ENCODE measurements at places on chromosomes 1 and 21.

DNA sequence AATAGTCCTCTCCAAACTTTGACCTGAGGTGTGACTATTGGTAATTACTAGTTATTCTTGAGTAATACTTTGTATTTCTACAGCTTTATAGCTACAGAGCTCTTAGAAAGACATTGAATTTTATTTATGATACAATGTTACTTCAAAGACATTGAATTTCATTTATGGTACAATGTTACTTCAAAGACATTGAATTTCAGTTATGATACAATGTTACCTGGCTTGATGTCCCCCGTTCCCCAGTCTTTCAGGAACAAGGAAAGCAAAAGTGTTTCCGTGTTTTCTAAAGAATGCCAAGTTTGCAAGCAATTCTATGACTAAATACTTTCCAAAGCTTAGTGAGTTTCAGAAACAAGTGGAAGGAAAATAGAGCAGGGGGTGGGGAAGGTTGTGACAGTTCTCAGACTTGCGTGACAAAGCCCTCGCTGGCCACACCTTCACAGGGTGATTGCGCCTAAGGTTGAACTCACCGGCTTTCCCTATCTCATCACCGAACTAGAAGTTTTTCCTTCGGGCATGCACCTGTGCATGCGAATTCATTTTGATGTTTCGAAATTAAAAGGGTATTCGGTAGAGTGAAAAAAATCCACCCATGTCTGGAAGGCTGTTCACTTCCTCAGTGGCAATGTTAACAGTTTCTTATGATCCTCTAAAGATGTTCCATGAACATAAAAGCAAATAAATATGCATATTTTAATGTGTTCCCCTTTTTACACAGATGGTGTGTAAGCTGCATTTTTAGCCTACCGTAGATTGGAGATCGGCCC is 909 bp upstream of the PAXBP1 start:
- peak; percentile 64 for DNase-seq

DNA sequence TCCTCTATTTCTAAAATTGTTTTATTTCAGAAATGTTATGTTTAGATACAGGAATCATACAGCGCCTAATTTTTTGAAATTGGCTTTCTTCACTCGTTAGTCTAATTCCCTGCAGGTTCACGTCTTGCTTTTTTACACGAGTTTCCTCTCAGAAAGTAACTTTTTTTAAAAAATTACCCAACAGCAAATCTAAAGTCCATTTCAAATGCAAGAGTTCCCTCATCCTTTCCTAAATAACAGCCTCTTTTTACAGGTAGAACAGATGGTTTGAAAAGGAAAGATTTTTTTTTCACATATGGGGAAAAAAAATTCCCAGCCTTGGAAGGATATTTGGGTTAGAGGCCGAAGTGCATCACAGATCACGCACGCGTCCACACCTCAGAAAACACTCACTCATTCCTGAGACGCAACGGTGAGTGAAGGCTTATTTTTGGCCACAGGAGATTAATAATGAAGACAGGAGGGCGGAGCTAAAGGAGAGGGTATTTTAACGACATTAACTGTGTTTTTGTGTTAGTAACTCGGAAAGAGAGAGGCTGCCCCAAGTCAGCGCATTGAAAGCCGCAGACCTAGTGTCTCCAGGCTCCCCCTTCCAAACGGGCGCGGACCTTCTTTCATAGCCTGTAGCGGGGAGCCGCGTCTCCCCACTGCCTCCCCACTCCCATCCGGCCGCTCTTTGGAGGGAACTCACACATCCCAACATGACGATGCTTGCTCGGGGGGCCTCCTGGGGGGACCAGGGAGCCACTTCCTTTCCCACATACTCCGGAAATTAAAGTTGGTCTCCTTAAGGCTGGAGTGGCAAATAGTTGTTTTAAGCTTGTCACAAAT is 969 bp upstream of the RIPK4 start:
- peak; percentile 61 for DNase-seq

- DNase-seq, result no peak
Measured at GRCh38 chr1:200184196-200184595, 156.7 kb downstream of the NR5A2 start.

GRCh38 chr21:14753466-14754258 is 207.5 kb upstream of the SAMSN1 start:
- DNase-seq, result no peak

DNA sequence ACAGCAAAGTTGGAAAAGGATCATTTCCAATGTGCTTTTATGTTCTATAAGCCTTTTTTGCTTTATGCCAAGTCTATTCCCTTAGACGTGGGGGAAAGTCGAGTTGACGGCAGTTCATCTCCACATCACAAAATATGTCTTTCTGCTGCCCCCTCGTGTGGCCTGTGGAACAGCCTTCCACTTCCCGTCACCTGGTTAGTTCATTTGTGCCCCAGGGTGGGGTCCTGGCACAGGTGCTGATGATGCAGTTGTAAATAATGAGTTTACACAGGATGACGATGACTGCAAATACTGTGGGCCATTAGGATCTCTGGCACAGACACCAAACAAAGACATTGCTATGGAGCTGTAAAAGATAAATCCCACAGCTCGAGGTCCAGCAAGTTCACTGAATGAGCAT is 10.0 kb upstream of the OTUD3 start:
- DNase-seq, result peak; percentile 71

DNA sequence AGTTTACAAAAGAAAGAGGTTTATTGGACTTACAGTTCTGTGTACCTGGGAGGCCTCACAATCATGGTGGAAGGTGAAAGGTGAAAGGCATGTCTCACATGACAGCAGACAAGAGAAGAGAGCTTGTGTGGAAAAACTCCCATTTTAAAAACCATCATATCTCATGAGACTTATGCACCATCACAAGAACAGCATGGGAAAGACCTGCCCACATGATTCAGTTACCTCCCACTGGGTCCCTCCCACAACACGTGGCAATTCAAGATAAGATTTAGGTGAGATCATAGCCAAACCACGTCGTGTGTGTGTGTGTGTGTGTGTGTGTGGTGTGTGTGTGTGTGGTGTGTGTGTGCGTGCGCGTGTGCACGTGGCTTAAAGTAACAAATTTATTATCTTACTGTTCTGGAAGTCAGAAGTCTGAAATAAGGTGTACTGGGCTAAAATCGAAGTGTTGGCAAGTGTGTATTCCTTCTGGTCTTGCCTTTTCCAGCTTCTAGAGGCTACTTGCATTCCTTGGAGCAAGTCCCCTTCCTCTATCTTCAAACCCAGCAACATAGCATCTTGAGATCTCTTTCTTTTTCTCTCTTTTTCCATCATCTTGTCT is 48.1 kb upstream of the MPC2 start:
- no peak for DNase-seq

DNA sequence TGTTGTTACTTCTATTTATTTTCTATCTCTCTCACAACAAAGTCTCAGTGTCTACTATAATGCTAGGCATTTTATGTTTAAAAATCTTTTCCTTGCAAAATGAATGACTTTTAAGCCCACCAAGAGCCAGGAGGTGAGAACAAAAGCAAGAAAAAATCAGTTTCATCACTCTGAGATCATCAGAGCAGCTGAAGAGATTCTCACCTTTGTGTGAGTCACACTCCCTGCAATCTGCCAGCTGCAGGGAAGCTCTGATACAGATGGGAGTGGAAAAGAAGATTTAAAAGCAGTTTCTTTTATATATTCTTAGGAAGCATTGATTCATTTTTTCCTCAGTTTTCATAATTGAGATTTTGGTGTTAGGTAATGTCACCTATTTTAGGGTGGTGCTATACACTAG is 107.6 kb downstream of the LHX9 start:
- DNase-seq, result peak; percentile 9

DNA sequence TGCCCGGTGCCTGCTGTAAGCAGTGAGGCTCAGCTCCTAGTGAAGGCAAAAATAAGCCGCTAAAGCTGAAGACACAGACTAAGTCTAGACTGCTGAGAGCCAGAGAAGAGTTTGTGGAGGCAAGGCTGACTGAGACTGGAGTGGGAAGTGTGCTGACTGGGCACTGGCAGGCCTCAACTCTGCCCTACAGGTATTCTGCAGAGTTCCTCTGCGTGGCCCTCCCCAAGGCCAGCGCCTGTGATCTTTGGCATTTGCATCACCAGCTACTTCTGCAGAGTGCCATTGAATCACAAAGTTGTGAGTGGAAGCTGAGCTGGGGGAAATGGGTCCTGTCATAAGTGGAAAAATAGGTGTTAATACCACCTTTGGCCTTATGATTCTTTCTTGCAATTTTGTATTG is 905.7 kb downstream of the PLA2G4A start:
- no peak for DNase-seq

GRCh38 chr1:192696082-192696481 is 60.1 kb downstream of the RGS13 start:
- no peak for DNase-seq

DNA sequence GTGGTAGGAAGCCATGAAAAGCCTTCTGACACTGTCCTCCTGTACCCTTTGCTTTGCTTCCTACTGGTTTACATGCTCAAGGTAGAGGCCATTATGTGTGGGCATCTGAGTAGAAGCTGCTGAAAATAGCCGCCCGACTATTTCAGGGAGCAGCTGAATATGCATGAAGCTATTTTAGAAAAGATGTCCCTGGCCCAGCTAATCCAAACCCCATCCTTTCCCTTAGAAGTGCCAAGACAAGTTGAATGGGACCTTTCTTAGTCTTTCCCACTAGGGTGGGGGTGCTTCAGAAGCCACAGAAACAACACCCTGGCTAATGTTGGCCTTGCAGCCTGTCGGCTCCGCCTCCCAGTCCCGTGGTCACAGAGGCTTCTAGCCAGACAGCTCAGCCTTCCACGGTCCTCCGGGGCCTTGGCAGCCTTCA is 205.1 kb upstream of the EDN2 start:
- no peak for DNase-seq

- no peak for DNase-seq
Measured at GRCh38 chr1:109627692-109628399, 8.2 kb downstream of the AMPD2 start.

- no peak for DNase-seq
Measured at GRCh38 chr1:85496941-85497582, 32.1 kb upstream of the DDAH1 start.

GRCh38 chr1:36253161-36253862 is 29.1 kb downstream of the THRAP3 start:
- no peak for DNase-seq

DNA sequence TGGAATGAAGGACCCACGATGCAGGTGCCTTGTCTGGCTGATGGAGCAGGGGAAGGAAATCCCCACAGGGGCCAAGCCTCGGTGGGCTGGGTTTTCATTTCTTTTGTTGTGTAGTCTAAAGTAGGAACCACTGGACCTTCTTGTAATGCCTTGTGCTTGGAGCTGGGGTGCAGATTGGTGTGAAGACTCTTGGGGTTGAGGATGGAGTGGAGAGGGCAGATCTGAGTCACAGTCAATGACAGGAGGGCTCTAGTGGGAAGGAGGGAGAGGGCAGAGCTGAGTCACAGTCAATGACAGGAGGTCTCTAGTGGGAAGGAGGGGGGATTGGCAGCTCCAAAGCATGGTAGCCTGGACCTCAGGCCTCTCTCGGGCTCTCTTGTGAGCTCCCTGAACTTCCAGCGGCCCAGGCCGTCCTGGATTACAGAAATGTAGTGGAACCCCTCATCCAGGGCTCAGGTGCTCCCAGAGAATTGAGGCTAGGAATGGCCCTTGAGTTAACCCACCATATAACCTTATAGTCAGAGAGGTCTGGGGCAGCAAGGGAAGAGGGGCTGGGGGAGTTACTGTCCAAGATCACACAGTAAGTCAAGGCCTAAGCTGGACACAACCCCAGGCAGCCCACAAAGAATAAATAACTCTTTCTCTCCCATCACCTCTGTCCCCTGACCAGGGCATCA is 313.8 kb downstream of the MATN1 start:
- no peak for DNase-seq

- DNase-seq, result no peak
Measured at GRCh38 chr1:245046315-245046714, 108.5 kb upstream of the KIF26B start.

DNA sequence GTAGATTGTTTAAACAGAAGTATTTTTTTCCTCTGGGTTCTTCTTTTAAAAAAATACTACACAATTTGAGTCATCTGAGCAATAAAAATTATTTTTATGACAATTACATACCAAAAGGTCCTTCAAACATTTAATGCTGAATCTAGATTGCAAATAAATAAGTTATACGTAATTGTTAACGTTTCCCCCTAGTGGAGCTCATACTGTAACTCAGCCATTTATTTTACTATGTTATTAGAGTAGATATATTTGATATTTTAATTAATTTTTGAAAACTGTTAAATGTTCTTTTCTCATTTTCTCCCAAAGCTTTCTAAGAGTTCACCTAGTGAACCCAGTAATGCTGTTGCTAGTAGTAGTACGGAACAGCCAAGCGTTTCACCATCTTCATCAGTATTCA is 33.5 kb downstream of the ZMYM1 start:
- DNase-seq, result no peak

DNA sequence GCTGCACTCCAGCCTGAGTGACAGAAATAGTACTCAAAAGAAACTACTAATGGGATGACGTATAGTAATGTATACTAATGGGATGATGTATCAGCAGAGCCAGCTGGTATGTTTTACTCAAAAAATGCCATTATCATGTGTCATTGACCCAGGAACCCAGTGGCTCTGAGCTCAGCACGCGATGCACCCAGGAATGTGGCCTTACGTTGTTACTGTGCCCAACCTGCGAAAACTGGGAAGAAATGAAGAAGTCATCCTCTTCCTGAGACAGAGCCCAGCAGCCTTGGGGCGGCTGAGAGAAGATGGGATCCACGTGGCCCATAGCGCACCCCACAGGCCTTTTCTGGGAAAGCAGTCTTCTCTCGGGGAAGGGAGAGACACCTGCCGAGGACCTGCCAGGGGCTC is 8.8 kb downstream of the UBE2J2 start:
- DNase-seq, result peak; percentile 72

GRCh38 chr21:46411691-46412090 is 47.0 kb upstream of the DIP2A start:
- no peak for DNase-seq

DNA sequence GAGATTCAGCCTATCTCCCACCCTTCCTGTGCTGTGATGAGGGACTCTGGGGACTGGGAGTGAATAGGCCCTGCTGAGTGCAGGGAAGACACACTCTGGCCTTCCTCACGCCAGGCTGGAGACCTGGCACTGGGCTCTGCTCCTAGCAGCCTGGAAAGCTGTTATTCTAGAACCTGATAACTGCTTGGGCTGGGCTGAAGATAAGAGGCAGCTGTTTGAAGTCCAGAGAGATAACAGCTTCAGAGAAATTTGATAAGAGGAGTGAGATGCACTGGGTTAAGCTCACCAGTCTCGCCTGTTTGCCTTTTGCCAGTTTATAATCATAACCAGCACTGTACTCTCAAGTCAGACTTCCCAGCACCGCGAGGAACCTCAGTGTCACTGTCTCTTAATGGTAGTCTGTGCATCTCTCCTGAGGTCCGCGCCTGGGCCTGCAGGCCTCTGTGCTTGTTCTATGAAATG is 46.6 kb upstream of the GPR37L1 start:
- no peak for DNase-seq

DNA sequence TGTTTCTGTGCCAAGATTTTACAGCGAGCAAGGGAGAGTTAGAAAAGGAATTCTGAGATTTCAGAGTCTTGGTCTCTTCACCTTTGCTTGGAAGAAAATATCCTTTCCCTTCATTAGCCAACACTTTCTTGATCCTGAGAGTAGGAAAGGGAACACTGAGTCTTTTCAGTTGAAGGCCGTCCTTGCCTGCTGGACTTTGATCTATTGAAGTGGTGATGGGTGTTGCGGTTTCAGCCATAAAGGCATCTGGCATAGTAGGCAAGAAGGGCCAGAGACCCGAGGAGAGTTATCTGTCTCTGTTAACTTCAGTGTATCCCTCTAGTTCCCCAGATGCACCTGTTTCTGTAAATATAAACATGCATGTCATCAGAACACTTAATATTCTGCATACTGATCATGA is 9.7 kb downstream of the SELE start:
- DNase-seq, result no peak

- no peak for DNase-seq
Measured at GRCh38 chr1:38114241-38115026, 67.8 kb upstream of the POU3F1 start.

GRCh38 chr1:81800695-81801650 is at the start of gene ADGRL2:
Gene ADGRL2 (plus strand): TSS chr1:81800934. CDS start chr1:81836985, 36,051 bp downstream.
- DNase-seq, result peak; percentile 78
